ENCODE measurements at places on chromosomes 7 and 10.

DNA sequence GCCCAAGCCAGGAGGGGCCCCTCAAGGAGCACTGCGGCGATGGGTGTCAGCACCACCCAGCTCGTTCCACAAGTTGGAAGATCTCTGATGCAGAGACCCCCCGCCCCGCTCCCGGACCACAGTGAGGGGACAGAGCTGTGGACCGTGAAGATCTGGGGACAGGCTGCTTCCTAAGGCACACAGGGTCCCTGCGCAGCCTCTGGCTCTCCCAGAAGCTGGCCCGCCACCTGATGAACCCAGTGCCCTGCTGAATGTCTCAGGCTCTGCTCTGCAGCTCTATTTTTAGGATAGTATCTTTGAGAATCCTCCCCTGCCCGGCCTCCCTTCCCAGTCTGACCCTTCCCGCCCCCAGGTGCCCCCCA, 29.7 kb downstream of the GBX1 start:
- DNase-seq: no peak

DNA sequence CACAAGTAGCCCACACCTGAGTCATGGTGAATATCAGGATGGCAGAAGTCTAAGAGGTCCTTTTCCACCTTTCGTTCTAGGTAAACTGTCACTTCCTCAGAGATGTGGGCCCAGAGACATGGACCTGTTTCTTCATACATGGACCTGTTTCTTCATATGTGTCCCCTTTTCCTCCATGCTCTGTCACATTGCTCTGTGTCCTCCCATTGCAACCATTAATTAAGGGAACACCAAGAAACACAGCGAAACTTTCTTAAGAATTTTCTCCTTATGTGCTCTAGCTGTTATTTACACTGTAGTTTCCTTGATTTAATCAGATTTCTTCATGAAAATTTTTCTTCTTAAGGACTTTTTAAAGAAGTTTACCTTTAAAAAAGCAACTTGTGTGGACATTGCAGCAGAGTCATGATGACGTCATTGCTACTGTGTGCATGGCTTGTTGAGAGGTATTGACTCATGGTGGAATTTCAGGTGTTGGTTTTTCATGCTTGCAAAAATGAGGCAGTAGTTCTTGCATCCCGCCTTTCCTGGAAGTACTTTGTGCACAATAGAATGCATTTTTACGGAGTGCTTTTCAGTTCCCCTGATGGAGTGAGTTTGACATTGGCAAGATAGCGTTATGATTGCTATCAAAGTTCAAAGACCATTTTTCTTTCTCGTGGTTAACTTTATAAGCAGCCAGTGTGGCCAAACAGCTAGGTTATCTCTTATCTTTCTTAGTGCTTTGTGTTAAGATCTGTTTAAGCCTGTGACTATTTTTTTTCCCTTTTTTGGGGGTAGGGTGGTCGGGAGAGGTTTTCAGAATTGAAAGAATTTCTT, 37.7 kb downstream of the CFAP58 start:
- peak; percentile 3 for DNase-seq

DNA sequence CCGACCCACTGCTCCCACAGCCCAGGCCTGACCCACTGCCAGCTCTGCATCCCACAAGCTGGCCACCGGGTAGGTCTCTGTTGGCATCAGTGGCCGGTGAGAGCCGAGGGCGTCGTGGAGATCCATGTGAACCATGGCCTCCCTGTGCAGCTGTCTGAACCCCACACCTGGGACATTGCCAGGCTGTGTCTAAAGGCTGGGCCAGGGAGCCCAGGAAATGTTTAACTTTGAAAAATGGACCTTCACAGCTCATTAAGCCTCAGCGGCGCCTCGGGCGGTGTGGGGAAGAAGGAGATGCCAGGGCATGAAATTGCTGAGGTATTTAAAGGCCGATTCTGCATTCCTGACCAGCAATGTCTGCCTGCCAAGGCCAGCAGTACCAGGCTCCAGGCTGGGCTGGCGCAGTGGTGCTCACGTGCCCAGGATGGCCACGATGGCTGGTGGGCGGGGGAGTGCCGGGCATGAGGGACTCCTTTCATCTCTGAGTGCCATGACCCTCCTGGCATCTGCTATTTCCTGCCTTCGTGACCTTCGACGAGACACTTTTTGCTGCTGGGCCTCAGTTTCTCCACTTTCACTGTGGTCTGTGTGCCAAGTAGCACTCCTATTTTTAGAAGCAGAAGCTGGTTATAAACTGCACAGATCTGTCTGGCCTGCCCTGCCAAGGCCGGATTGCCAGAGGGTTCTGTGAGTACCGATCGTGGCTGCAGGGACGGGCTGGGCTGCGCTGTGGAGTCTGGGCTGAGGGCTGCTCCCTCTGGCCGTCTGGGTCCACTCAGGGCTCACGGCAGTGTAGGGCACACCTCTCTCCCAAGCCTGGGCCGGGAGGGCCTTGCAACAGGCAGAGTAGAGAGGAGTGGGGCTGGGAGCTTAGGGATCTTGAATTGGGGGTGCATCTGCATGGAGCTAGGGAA, 21.8 kb downstream of the ELFN1 start:
- no peak for DNase-seq

- no peak for DNase-seq
Measured at GRCh38 chr7:136900005-136900404, 31.6 kb downstream of the CHRM2 start.

- DNase-seq: no peak
Measured at GRCh38 chr10:45558425-45558824, 114.1 kb downstream of the ZFAND4 start.

GRCh38 chr10:13750299-13751190, 163.8 kb downstream of the PRPF18 start:
- DNase-seq: no peak

GRCh38 chr7:150828384-150828783, 23.9 kb upstream of the AOC1 start:
- no peak for DNase-seq

DNA sequence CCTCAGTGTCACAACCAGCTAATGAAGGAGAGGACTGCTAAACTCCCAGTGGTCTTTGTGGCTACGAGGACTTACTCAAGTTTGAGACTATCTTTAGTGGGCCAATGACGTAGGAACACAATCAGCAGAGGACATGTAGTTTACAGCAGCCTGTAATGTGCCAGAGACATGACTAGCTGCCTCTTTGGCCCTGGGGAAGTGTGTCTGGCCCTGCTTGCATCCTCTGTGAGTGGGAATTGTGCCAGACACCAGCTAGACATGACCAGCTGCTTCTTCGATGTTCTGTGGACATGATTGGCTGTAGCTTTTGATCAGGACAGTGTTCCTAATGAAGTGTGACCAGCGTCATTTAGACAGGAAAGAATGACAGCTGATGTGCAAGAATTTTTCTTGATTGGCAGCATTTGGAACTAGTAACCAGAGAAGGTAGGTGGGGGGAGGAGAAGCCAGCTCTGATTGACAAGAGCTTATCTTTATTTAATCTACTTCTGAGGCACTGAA, 141.7 kb downstream of the AUTS2 start:
- no peak for DNase-seq

DNA sequence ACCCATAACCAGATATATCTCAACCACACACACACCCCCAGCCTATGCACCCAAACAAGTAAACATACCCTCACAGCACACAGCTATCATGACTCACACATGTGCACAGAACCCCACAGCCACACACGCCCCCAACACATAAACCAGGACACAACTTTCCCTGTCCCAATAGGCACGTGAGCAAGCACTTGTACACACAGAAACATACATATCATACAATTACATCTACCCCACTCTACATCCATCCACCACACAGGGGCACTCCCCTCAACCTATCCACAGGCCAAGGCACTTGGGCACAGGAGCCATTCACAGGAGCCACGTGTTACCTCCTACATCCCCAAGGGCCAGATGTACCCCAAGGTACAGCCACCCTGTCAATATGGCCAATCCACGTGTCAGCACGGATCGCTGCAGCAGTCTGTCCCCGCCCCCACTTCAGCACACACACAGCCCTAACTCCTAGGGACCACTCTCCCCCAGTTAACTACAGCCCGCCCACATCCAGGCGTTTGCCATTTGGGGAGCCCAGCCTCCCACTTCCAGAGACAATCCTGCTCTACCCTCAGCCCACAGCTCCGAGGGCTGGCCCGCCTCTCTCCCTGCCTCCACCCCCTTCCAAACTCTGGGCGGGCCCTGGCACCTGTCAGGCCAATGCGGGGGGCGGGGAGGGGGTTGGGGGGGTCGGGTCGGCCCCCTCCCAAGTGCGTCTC, 163.5 kb downstream of the SH3PXD2A start:
- DNase-seq: peak; percentile 22

GRCh38 chr10:131683281-131683861, 217.4 kb upstream of the PPP2R2D start:
- no peak for DNase-seq

- DNase-seq: no peak
Measured at GRCh38 chr10:127009366-127009765, 104.1 kb downstream of the DOCK1 start.

GRCh38 chr7:7701527-7701926, 16.9 kb downstream of the RPA3 start:
- no peak for DNase-seq

GRCh38 chr7:111370002-111370401, 192.3 kb downstream of the IMMP2L start:
- DNase-seq: no peak

DNA sequence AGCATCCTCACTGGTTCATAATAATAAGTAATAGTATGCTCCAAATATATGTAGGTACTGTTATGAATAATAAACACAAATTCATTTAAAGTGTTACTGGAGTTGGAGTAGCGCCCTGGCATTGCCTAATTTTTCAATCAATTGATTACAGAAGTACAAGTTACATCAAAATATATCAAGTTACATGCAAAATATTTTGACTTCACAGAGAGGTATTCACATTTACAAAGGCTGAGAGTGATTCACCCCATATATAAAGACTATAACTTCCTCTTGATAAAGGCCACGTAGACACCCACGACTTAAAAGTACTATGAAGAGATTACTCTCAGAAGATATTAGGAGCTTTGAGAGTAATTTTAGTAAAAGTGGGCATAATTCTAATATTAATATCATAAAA, 13.6 kb upstream of the COL17A1 start:
- peak; percentile 83 for DNase-seq

GRCh38 chr7:139915864-139916716, 87.0 kb downstream of the TBXAS1 start:
- DNase-seq: peak; percentile 99

- DNase-seq: peak; percentile 8
Measured at GRCh38 chr10:59708816-59709394, 745 bp downstream of the SLC16A9 start.

GRCh38 chr7:116569737-116570136, 44.9 kb downstream of the CAV1 start:
- DNase-seq: peak; percentile 95

GRCh38 chr7:77415823-77416620, at the start of gene GSAP:
Gene GSAP, minus strand, starts transcription at chr7:77416349. Its CDS starts 28 bp downstream, at chr7:77416321.
- DNase-seq: peak; percentile 41

GRCh38 chr7:55019191-55019690, 424 bp downstream of the EGFR start:
- DNase-seq: peak; percentile 46

GRCh38 chr7:17633067-17633466, 307.2 kb downstream of the SNX13 start:
- DNase-seq: peak; percentile 71

DNA sequence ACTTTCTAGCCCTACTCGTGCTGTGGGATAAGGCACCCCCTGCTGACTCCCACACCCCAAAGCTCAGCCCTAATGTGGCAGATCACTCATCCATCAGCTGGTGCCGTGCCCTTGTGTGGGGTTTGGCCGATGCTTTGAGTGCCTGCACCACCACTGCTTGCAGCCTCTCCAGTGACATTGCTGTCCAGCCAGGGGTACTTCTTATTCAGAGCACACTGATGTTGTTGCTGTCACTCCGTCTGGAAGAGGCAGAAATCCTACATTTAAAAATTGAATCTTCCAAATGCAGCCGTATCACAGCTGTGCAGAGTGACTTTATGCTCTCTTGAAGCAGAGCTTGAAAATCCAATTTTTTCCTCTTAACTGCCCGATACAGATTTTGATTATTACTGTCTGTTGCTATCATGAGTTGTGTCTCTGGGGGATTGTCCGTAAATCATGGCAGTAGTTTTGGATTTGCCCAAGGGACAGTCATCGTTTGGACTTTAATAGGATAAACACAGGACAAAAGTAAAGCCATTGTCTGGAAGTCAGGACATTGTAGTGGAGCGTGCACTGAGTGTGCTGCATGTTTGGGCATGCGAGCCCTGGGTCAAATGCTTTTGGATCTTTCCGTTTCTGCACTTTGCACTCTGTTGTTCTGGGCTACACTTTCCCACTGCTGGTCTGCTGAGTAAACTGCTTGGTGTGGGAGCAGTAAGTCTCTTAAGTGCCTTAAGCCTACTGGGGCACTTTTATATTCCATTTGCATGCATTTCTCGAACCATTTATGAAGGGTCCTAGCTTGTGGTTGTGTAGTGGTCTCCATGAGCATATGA, 128.2 kb downstream of the DOCK1 start:
- no peak for DNase-seq

- DNase-seq: no peak
Measured at GRCh38 chr7:14446219-14446618, 456.3 kb downstream of the DGKB start.

- DNase-seq: no peak
Measured at GRCh38 chr10:8435186-8436055, 380.9 kb downstream of the GATA3 start.

GRCh38 chr7:94183289-94183749, 179.2 kb upstream of the BET1 start:
- DNase-seq: peak; percentile 99

- peak; percentile 46 for DNase-seq
Measured at GRCh38 chr10:87763086-87763861, 54.8 kb downstream of the ATAD1 start.

DNA sequence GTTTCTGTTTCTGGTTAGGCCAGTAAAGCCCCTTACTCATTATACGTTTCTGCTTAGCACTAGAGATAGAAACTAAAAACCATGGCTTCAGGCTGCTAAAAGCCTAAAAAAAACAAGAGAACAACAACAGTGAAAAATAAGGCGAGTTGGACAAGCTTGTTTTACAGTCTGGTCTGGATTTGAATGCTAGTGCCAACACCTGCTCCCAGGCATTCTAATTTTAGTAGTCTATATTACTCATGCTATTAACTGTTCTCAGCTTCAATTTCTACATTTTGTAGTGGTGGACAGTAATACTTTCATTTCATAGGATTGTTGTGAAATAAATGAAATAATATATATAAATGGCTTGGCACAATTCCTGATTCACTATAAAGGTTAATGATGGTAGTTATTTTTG, 108.5 kb downstream of the HBP1 start:
- DNase-seq: peak; percentile 28

Data from iris pigment epithelial cell (primary cell).